ENCODE measurements at places on chromosomes 3 and 15. TPM values are rescaled to one million over a fixed set of nuclear protein-coding genes. Genes with fewer than 3 reads are reported as not detected.

DNA sequence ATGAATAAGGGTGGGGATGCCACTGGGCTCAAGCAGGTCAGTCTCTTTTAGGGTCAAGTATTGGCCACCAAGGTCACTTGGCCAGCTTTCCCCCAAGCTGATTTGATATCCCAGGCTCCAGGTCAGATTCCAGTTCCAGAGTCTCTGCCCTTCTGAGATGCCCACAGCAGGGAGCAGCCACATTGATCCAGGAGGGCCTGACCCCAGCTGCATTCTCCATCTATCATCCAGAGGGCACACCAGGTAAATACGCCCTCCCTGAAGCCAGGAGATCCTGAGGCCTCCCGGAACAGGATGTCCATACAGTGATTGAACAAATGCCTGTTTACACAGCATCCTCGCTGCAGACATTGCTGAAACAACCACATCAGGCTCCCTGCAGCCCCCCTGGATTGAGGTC lies 264.6 kb upstream of the TLE3 start:
- H3K27me3 ChIP-seq: no peaks in the 10 kb centered on the region
- no peaks in the 10 kb centered on the region for H3K4me1 ChIP-seq
- no peaks in the 10 kb centered on the region for H3K36me3 ChIP-seq
- DNase-seq: no peak
- H3K4me3 ChIP-seq: no peak overlapping the region

Gene ANKUB1
- polyA plus RNA-seq: not detected

DNA sequence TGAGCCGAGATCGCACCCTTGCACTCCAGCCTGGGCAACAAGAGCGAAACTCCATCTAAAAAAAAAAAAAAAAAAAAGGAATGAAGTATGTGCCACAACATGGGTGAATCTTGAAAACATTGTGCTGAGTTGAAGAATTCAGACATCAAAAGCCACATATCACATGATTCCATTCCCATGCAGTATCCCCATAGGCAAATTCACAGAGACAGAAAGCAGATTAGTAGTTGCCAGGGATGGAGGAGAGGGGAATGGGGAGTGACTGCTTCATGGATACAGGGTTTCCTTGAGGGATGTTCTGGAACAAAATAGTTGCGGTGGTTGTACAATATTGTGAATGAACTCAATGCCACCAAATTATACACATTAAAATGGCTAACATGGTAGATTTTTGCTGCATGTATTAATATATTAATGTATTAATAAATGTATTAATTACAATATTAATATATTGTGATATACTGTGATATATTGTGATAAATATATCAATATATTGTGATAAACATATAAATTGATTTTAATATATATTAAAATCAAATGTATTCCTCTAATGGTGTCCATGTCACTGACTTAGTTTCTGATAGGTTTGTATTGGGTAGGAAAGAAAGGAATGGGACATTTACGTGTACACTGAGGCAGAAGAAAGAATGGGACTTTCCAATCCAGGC lies 34.9 kb downstream of the SMAD3 start:
- no peaks in the 10 kb centered on the region for H3K36me3 ChIP-seq
- H3K4me1 ChIP-seq: peaks cover 14% of the 10 kb centered on the region
- DNase-seq: no peak
- no peaks in the 10 kb centered on the region for H3K27me3 ChIP-seq

DNA sequence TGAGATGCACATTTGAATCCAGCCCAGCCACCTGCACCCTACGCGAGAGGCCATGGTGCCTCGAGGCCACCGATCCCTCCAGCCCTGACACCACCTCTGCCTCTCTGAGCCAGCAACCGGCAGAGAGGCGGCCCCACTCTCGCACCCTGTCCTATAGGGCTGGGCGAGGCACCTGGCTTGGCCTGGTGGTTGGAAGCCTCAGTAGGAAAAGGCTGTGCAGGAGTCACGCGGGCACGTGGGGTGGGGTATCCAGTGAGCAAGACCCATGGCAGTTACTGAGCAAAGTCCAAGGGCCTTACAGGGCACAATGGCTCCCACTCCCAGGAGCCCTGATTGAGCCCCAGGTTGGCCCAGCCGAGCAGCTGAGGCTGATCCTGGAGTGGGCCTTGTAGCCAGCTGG lies 12.4 kb upstream of the DUSP7 start:
- no peak overlapping the region for H3K4me3 ChIP-seq
- no peaks in the 10 kb centered on the region for H3K36me3 ChIP-seq
- H3K27ac ChIP-seq: no peak overlapping the region
- no peaks in the 10 kb centered on the region for H3K27me3 ChIP-seq
- peaks cover 2% of the 10 kb centered on the region for H3K4me1 ChIP-seq
- peak; percentile 66 for DNase-seq

Gene HTR3E
- 2.7 TPM for polyA plus RNA-seq

- no peak overlapping the region for H3K4me3 ChIP-seq
- H3K36me3 ChIP-seq: peaks cover 5% of the 10 kb centered on the region
- no peak for DNase-seq
- H3K4me1 ChIP-seq: no peaks in the 10 kb centered on the region
- H3K27me3 ChIP-seq: no peaks in the 10 kb centered on the region
- no peak overlapping the region for H3K27ac ChIP-seq
Measured at GRCh38 chr3:94114666-94115065, 51.8 kb downstream of the NSUN3 start.

- no peaks in the 10 kb centered on the region for H3K27me3 ChIP-seq
- DNase-seq: peak; percentile 55
- H3K36me3 ChIP-seq: no peaks in the 10 kb centered on the region
- H3K27ac ChIP-seq: no peak overlapping the region
- no peak overlapping the region for H3K4me3 ChIP-seq
Measured at GRCh38 chr3:132210476-132211346, 106.5 kb upstream of the ACP3 start.

DNA sequence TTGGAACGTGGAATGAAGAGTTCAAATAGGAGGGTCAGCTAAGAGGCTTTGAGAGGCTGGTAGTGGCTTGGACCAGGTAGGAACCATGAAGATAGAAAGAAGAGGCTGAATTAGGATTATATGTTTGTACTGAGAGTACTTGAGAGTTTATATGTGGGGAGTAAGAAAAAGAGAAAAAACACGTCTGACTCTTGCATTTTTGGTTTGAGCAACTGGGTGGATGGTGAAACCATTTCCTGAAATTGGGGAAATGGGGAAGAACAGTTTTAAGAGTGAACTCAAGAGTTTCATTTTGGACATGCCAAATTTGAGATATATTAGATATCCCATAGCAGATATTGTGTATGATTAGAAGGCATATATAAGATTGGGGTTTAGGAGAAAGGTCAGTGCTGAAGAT lies 92.9 kb upstream of the TNIK start:
- H3K4me1 ChIP-seq: no peaks in the 10 kb centered on the region
- no peaks in the 10 kb centered on the region for H3K27me3 ChIP-seq
- H3K4me3 ChIP-seq: no peak overlapping the region
- H3K27ac ChIP-seq: no peak overlapping the region

DNA sequence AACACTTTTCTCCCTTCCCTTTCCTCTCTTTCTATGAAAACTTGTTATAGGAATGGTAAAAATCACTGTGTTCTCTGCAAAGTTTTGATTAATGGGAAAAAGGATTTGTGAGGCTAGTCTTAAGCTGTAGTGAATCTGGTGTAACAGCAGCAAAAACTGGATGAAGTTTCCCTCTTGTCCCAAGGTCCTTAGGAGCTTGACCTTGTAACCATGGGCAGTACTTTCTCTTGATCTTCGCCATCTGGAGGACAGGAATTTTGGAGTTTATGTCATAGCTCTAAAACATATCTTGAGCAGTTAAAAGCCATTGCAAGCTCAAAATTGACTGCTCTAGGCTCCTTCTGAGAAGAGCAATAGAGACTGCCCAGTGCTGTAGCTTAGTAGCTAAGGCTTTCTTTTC lies 56.5 kb upstream of the GPD1L start:
- no peak overlapping the region for H3K27ac ChIP-seq
- no peak overlapping the region for H3K4me3 ChIP-seq
- H3K4me1 ChIP-seq: peaks cover 11% of the 10 kb centered on the region
- no peak for DNase-seq
- H3K27me3 ChIP-seq: no peaks in the 10 kb centered on the region

- H3K27ac ChIP-seq: no peak overlapping the region
- H3K36me3 ChIP-seq: no peaks in the 10 kb centered on the region
- H3K27me3 ChIP-seq: no peaks in the 10 kb centered on the region
- H3K4me1 ChIP-seq: no peaks in the 10 kb centered on the region
- H3K4me3 ChIP-seq: no peak overlapping the region
- DNase-seq: no peak
Measured at GRCh38 chr3:183714622-183715021, 17.0 kb downstream of the YEATS2 start.

GRCh38 chr3:141498598-141499223 lies 11.9 kb downstream of the RASA2 start:
- no peaks in the 10 kb centered on the region for H3K36me3 ChIP-seq
- H3K4me1 ChIP-seq: peaks cover 3% of the 10 kb centered on the region

DNA sequence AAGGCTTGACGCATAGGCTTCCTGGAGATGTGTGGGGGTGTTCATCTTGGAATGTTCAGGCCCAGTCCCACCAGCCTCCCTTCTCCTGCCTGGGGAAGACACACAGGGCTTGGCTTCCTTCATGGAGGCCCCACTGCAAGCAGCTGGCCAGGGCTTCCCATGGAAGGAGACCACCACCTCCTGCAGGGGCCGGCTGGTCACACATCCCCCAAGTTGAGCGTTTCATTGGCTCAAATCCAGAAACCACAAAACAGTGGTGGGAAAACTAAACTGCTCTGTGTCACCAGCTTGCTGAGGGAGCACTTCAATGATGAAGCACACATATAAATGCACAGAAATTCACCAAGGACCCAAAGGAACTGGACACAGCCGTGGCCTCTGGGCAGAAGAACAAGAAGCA lies 8.3 kb downstream of the IQSEC1 start:
- H3K27ac ChIP-seq: no peak overlapping the region
- no peaks in the 10 kb centered on the region for H3K4me1 ChIP-seq
- no peaks in the 10 kb centered on the region for H3K36me3 ChIP-seq
- no peak overlapping the region for H3K4me3 ChIP-seq

GRCh38 chr15:65653801-65654521 lies 32.2 kb downstream of the SLC24A1 start:
- H3K4me1 ChIP-seq: peaks cover 11% of the 10 kb centered on the region
- H3K36me3 ChIP-seq: peaks cover 18% of the 10 kb centered on the region
- H3K27ac ChIP-seq: no peak overlapping the region
- peak; percentile 72 for DNase-seq
